Lung (tissue), 17 donors: ENCODE measurements at places on chromosomes 1 and 21. TPM values are rescaled to one million over a fixed set of nuclear protein-coding genes. Genes with fewer than 3 reads are reported as not detected.

GRCh38 chr1:27517907-27518718 is 28.1 kb upstream of the WASF2 start:
- H3K4me3 ChIP-seq = no peak overlapping the region
- peak overlapping the region; percentile 48 for H3K27ac ChIP-seq
- H3K27me3 ChIP-seq = no peaks in the 10 kb centered on the region
- peaks cover 43% of the 10 kb centered on the region for H3K4me1 ChIP-seq
- no peak for DNase-seq

GRCh38 chr1:240598216-240599001 is 13.5 kb downstream of the GREM2 start:
- no peak overlapping the region for H3K27ac ChIP-seq
- no peaks in the 10 kb centered on the region for H3K36me3 ChIP-seq
- H3K4me3 ChIP-seq = no peak overlapping the region
- H3K4me1 ChIP-seq = no peaks in the 10 kb centered on the region
- no peaks in the 10 kb centered on the region for H3K27me3 ChIP-seq
- no peak for DNase-seq

DNA sequence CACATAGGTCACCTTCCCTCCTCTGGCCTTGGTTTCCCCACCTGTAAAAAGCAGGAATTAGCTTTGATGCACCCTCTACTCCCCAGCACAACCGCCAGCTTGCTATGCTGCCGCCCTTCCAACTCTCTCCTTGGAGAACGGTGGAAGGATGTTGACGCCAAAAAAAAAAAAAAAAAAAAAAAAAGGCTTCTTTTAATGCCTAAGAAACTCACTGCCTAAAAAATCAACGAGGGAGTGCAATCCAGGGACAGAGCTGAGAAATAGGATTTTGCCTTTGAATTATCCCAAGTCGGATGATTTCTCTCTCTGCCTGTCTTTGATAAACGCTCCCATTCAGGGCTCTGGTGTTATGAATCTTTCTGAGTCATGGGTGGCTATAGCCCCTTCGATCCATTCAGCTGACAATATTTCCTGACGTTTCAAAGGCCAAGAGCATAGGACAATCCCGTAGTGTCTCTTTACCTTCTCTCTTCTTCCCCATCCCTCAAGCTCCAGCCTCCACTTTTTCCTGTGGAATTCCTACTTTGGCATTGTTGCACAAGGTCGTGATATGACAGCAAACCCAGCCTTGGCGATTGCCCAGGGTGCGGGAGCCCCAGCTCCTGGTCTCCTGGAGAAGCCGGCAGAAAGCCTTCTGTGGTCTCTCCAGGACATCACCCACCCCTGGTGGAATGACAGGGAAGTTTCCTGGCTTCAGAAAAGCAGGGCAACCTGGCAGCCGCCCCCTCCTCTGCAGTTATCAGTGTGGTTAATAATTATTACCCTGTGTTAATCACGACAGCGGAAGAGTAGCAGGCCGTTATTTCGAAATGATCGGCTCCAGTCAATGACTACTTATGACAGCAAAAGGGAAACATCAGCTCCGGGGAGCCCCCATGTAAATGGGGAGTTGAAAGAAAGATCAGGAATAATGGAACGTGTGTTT is 8.0 kb upstream of the PLXNA2 start:
- H3K27ac ChIP-seq = no peak overlapping the region
- no peaks in the 10 kb centered on the region for H3K36me3 ChIP-seq
- peak; percentile 82 for DNase-seq
- no peaks in the 10 kb centered on the region for H3K27me3 ChIP-seq

Gene CRNN
- total RNA-seq = not detected

DNA sequence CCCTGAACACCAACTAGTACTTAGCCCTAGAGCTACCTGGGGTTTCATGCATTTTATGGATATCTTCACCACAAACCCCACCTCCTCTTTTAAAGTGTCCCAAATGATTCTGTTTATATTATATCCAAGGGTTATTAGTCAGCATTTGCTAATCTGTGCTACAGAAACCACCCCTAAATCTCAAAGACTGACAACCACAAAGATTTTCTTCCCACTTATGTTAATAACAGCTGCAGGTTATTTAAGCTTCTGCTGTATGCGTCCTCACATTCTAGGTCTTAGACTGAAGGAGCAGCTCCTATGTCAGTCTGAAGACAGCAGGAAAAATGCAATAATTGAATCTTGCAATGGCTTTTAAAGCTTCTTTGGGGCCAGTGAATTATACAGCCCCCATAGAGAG is 11.2 kb upstream of the PHC2 start:
- no peak overlapping the region for H3K27ac ChIP-seq
- no peaks in the 10 kb centered on the region for H3K36me3 ChIP-seq
- H3K4me1 ChIP-seq = peaks cover 8% of the 10 kb centered on the region

DNA sequence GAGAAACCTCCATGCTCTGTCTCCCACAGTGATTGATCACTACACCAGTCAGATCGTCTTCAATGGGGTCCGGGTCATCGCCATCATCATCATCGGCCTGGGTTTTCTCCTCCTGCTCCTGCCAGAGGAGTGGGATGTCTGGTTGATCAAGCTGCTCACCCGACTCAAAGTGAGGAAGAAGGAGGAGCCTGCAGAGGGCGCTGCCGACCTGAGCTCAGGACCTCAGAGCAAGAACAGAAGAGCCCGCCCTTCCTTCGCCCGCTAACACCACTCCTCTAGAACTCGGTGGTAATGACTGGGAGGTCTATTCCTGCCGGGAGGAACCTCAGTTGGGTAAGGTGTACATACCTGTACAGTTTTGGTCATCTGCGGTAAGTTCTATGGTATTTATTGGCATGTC is 50.3 kb upstream of the COA6 start:
- H3K4me1 ChIP-seq = no peaks in the 10 kb centered on the region
- DNase-seq = peak; percentile 14
- peaks cover 16% of the 10 kb centered on the region for H3K27me3 ChIP-seq
- H3K27ac ChIP-seq = no peak overlapping the region
- H3K36me3 ChIP-seq = no peaks in the 10 kb centered on the region
- H3K4me3 ChIP-seq = no peak overlapping the region

DNA sequence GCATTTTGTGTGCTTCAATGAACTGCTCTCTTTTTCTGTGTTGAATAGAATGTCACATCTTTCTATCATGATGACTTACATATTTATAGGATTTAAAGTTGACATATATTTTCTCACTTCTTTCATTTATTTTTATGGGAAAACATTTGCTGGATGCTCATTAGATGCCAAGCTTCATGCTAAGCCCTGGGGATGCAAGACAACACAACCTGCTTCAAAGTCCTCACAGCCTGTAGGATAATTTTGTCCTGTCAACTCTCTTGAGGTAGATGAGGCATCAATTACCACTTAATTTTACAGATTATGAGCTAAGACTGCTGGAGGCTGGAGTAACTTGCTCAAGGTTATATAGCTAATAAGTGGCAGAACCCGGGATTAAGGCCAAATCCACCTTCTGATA is 264.3 kb downstream of the GRIK1 start:
- no peak overlapping the region for H3K27ac ChIP-seq
- H3K27me3 ChIP-seq = no peaks in the 10 kb centered on the region
- DNase-seq = no peak
- H3K36me3 ChIP-seq = no peaks in the 10 kb centered on the region
- H3K4me3 ChIP-seq = no peak overlapping the region

DNA sequence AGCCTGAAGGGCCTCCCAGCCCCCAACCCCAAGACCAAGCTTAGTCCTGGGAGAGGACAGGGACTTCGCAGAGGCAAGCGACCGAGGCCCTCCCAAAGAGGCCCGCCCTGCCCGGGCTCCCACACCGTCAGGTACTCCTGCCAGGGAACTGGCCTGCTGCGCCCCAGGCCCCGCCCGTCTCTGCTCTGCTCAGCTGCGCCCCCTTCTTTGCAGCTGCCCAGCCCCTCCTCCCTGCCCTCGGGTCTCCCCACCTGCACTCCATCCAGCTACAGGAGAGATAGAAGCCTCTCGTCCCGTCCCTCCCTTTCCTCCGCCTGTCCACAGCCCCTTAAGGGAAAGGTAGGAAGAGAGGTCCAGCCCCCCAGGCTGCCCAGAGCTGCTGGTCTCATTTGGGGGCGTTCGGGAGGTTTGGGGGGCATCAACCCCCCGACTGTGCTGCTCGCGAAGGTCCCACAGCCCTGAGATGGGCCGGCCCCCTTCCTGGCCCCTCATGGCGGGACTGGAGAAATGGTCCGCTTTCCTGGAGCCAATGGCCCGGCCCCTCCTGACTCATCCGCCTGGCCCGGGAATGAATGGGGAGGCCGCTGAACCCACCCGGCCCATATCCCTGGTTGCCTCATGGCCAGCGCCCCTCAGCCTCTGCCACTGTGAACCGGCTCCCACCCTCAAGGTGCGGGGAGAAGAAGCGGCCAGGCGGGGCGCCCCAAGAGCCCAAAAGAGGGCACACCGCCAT is 21.9 kb upstream of the ARF1 start:
- H3K4me1 ChIP-seq = no peaks in the 10 kb centered on the region
- DNase-seq = no peak
- no peaks in the 10 kb centered on the region for H3K36me3 ChIP-seq
- H3K27ac ChIP-seq = no peak overlapping the region
- peaks cover 5% of the 10 kb centered on the region for H3K27me3 ChIP-seq

GRCh38 chr1:22712502-22713271 is 2.0 kb downstream of the EPHB2 start:
- H3K4me1 ChIP-seq = no peaks in the 10 kb centered on the region
- no peaks in the 10 kb centered on the region for H3K27me3 ChIP-seq
- H3K27ac ChIP-seq = no peak overlapping the region
- DNase-seq = peak; percentile 85

Gene DESI2
- 50.0 TPM for total RNA-seq

DNA sequence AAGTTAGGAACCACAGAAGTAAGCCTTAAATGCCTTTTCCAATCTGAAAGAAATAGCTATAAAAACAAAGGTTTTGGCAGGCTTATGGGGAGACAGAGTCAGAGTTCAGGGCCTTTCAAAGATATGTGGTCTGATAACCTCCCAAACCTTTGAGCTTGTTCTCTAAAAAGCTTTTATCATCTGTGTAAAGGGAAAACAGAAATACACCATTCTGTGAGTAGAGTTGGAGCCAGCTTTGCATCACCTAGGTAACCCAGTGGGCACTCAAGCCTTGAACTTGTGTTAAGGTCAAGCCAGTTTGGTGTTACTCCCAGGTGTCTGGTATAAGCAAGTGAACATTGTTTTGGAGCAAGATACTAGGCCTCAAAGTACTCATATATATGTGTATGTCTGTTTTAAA is 50.1 kb downstream of the LAMC1 start:
- DNase-seq = no peak
- H3K27ac ChIP-seq = peak overlapping the region; percentile 52
- no peaks in the 10 kb centered on the region for H3K27me3 ChIP-seq
